ENCODE measurements at places on chromosomes 3 and 15.

DNA sequence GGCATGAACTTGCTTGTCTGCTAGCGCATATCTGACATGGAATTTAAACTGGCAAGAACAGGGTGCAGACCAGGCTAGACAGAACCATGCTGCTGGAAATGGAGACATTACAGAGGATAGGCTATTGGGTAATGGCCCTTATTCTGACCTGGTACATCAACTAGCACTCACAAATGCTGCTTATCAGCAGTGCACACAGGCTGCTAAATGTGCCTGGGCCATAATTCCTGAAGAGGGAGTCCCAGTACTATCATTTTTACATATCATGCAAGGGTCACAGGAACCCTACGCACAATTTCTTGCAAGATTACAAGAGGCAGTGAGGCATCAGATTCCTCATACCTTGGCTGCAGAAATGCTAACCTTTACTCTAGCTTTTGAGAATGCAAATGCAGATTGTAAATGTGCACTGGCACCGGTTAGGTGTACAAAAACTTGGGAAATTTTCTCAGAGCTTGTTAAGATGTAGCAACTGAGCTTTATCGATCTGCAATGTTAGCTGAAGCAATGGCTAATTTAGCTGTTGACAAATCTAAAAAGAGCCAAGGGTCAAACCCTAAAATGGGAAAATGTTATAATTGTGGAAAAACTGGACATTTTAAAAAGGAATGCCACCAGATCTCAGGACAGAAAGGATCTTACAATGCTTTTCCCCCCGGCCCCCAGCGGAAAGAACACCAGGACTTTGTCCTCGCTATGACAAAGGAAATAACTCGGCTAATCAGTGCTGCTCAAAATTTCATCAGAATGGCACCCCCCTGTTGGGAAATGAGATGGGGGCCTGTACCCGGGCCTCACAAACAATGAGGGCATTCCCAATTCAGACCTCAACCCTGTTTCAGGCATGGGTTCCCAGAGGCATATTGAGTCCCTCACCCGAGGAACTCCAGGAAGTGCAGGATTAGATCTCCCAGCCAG is 21.1 kb downstream of the CCRL2 start:
- H3K27ac ChIP-seq: no peak overlapping the region
- peaks cover 27% of the 10 kb centered on the region for H3K36me3 ChIP-seq
- peaks cover 6% of the 10 kb centered on the region for H3K27me3 ChIP-seq
- H3K4me1 ChIP-seq: 0 out of 2 replicates have a peak, but pooled peaks cover 3% of the 10 kb centered on the region
- no peak overlapping the region for H3K4me3 ChIP-seq
- DNase-seq: no peak

- H3K36me3 ChIP-seq: no peaks in the 10 kb centered on the region
- H3K4me3 ChIP-seq: no peak overlapping the region
- no peak for DNase-seq
- peaks cover 4% of the 10 kb centered on the region for H3K4me1 ChIP-seq
- no peaks in the 10 kb centered on the region for H3K27me3 ChIP-seq
- no peak overlapping the region for H3K27ac ChIP-seq
Observed at GRCh38 chr3:57983734-57984518, 24.3 kb upstream of the FLNB start.

- peak within 1 kb of the TSS; percentile 97 for H3K27ac ChIP-seq
- H3K27me3 ChIP-seq: no peaks in the 10 kb centered on the region
- H3K4me3 ChIP-seq: peak within 1 kb of the TSS; percentile 95
- peaks cover 40% of the 10 kb centered on the region for H3K4me1 ChIP-seq
- H3K36me3 ChIP-seq: peaks cover 23% of the 10 kb centered on the region
- peak; percentile 87 for DNase-seq
Observed at GRCh38 chr15:90265271-90266060, at the start of gene NGRN. Gene NGRN, plus strand, starts transcription at chr15:90265672. Its CDS starts 41 bp downstream, at chr15:90265713.

GRCh38 chr3:170357176-170358041 is at the start of gene SKIL:
Gene SKIL, plus strand, starts transcription at chr3:170357715. Its CDS starts 2,617 bp downstream, at chr3:170360332.
- H3K4me3 ChIP-seq: peak within 1 kb of the TSS; percentile 94
- peaks cover 37% of the 10 kb centered on the region for H3K36me3 ChIP-seq
- DNase-seq: peak; percentile 96
- no peaks in the 10 kb centered on the region for H3K27me3 ChIP-seq
- peak within 1 kb of the TSS; percentile 98 for H3K27ac ChIP-seq

- DNase-seq: no peak
- peaks cover 3% of the 10 kb centered on the region for H3K36me3 ChIP-seq
- H3K27me3 ChIP-seq: no peaks in the 10 kb centered on the region
Observed at GRCh38 chr3:175741951-175742350, 882.8 kb downstream of the NAALADL2 start.

GRCh38 chr3:174776123-174776522 is 83.0 kb upstream of the NAALADL2 start:
- no peaks in the 10 kb centered on the region for H3K27me3 ChIP-seq
- DNase-seq: no peak
- no peak overlapping the region for H3K4me3 ChIP-seq
- H3K36me3 ChIP-seq: no peaks in the 10 kb centered on the region
- peaks cover 8% of the 10 kb centered on the region for H3K4me1 ChIP-seq

DNA sequence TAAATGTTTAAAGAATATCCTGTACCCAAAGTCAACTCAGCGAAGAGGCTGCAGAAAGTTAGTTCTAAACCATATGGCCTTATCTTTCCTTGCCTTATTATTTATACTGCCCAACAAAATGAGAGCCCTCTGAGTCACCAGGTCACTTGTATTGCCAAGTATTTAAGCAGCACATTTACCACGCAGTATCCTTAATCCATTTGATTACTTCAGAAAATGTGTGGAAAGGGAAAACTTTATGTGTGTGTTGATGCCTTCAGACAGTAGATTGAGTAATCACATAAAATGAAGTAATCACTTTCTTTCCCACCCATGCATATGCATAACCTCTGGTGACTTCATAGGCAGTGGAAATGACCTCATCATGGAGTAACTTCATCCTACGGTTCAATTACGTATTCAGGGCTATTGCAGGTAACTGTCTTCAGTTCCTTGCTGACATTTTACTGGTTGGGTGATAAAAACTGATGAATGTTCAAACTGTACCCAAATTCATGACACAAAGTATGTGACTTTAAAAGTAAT is 7.5 kb upstream of the CADPS start:
- no peaks in the 10 kb centered on the region for H3K27me3 ChIP-seq
- peaks cover 55% of the 10 kb centered on the region for H3K4me1 ChIP-seq

DNA sequence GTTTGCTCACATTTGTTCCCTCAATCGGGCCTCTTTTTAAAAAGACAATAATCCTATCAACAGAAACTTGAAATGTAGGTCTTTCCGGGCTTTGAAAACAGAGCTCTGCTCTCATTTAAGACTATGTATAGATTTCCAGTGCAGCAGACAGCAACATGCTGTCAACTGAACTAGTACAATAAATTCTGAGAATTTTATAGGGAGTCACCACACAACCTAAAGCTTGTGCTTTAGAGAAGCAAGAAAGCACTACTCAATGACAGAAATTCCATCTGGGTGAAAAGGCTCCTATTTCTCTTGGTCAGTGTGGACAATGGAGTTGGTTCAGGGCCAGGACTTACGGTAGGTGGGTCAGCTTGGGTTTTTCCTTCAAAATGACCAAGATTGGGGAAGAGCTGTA is 583.5 kb downstream of the ROBO1 start:
- H3K4me3 ChIP-seq: no peak overlapping the region
- no peaks in the 10 kb centered on the region for H3K36me3 ChIP-seq
- no peak overlapping the region for H3K27ac ChIP-seq
- no peaks in the 10 kb centered on the region for H3K27me3 ChIP-seq
- DNase-seq: no peak

DNA sequence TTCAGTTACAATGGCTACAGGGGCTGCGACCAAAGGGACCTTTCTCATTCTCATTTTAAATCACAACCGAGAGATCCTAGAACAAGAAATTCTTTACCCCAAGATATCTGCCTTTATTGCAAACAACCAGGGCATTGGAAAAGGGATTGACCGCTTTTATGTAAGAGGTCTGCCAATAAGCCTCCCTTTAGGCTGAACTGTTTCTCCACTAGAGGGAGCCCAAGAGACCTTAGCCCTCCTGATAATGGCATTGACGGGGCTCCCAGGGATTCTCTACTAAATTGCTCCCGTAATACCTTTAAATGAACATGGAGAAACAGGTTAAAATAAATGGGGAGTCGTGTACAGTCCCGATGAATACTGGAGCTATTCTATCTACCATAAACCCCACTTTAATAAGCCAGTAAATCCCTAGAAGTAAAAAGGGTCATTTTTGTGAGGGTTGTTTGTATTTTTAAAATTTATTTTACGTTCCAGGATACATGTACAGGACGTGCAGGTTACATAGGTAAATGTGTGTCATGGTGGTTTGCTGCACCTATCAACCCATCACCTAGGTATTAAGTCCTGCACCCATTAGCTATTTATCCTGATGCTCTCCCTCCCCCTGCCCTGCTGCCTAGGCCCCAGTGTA is 7.5 kb upstream of the IGSF10 start:
- H3K27ac ChIP-seq: 0 out of 2 replicates have a peak overlapping the region, but pooled peaks have one; percentile 43
- peak; percentile 48 for DNase-seq
- H3K27me3 ChIP-seq: no peaks in the 10 kb centered on the region
- H3K4me3 ChIP-seq: no peak overlapping the region
- no peaks in the 10 kb centered on the region for H3K36me3 ChIP-seq

GRCh38 chr15:48636511-48636910 is 9.0 kb downstream of the FBN1 start:
- H3K4me3 ChIP-seq: no peak overlapping the region
- H3K27ac ChIP-seq: no peak overlapping the region

DNA sequence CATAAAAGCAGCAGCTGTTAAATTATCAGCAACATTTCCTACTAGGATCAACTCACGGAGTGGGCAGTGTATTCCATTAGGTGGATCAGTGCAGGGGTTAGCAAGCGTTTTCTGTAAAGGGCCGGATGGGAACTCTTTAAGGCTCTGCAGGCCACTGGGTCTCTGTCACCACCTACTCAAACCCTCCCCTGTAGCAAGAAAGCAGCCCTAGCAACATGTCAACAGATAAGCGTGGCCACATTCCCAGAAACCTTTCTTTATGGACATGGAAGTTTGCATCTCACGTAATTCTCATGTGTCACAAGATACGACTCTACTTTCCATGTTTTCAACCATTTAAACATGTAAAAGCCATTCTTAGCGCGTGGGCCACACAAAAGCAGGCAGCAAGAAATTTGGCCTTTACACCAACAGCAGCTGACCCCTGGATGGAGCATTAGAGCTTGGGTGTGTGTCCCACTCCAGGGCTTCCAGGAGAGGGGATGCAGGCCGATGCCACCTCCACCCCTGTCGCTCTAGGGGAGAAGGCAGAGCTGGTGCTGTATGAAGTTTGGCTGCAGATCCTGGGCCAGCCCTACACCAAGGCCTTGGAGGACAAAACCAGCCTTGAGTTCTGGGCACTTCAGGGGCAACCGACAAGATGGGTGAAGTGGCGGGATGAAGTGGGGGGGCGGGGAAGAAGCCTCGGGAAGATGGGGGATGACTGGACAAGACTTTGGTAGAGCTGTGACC is 48.2 kb upstream of the CSPG4 start:
- H3K27me3 ChIP-seq: peaks cover 3% of the 10 kb centered on the region
- no peak for DNase-seq
- H3K36me3 ChIP-seq: no peaks in the 10 kb centered on the region
- peak overlapping the region; percentile 82 for H3K27ac ChIP-seq
- H3K4me1 ChIP-seq: peaks cover 25% of the 10 kb centered on the region
- no peak overlapping the region for H3K4me3 ChIP-seq

- 0 out of 2 replicates have a peak, but pooled peaks cover 3% of the 10 kb centered on the region for H3K4me1 ChIP-seq
- peak overlapping the region; percentile 17 for H3K27ac ChIP-seq
- H3K36me3 ChIP-seq: peaks cover 4% of the 10 kb centered on the region
- no peak for DNase-seq
Observed at GRCh38 chr3:73394240-73394639, 230.5 kb downstream of the PDZRN3 start.

GRCh38 chr15:84888639-84889038 is 4.2 kb downstream of the SLC28A1 start:
- H3K27me3 ChIP-seq: no peaks in the 10 kb centered on the region
- peaks cover 4% of the 10 kb centered on the region for H3K4me1 ChIP-seq
- H3K27ac ChIP-seq: no peak overlapping the region
- DNase-seq: no peak
- no peaks in the 10 kb centered on the region for H3K36me3 ChIP-seq

GRCh38 chr3:58900386-58900785 is 149.4 kb downstream of the CFAP20DC start:
- no peak overlapping the region for H3K4me3 ChIP-seq
- H3K27ac ChIP-seq: no peak overlapping the region
- peaks cover 18% of the 10 kb centered on the region for H3K36me3 ChIP-seq
- DNase-seq: no peak
- peaks cover under 1% of the 10 kb centered on the region for H3K27me3 ChIP-seq
- H3K4me1 ChIP-seq: peaks cover 15% of the 10 kb centered on the region

DNA sequence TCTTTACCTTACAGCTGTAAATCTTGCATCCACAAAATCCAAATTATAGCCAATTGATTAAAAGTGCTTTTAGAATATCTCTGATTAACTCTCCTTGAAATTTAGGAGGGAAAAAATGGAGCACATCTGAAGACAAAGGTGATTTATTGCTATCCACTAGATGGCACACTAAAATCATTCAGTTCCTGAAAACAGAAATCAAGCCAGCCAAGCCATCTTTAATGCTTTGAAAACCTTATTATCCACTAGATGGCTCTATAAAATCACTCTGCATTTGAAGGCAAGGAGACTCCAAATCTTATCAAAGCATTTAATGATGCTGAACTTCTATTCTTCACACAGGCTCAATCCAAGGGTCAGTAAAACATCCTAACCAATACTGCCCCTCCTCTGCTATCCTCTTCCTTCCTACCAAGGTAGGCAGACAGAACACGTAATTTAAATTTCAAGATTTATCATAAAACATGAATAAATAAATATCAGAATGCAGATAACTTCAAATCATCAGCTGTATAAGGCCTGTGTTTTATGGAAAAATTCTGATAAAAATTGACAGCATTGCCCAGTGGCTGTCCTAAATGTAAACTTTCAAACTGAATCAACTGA is 48.4 kb downstream of the GOLIM4 start:
- H3K36me3 ChIP-seq: peaks cover 10% of the 10 kb centered on the region
- no peak for DNase-seq
- peaks cover 25% of the 10 kb centered on the region for H3K4me1 ChIP-seq
- H3K27me3 ChIP-seq: no peaks in the 10 kb centered on the region

- H3K36me3 ChIP-seq: no peaks in the 10 kb centered on the region
- H3K4me1 ChIP-seq: peaks cover 18% of the 10 kb centered on the region
- H3K4me3 ChIP-seq: no peak overlapping the region
- no peak overlapping the region for H3K27ac ChIP-seq
Observed at GRCh38 chr3:140854961-140855360, 86.7 kb upstream of the SLC25A36 start.

- DNase-seq: no peak
- H3K4me3 ChIP-seq: no peak overlapping the region
- H3K36me3 ChIP-seq: no peaks in the 10 kb centered on the region
- no peaks in the 10 kb centered on the region for H3K27me3 ChIP-seq
- peaks cover 11% of the 10 kb centered on the region for H3K4me1 ChIP-seq
Observed at GRCh38 chr3:107953722-107954121, 137.1 kb downstream of the CD47 start.

GRCh38 chr3:37935756-37936666 is 54.6 kb upstream of the VILL start:
- peaks cover 23% of the 10 kb centered on the region for H3K4me1 ChIP-seq
- H3K27me3 ChIP-seq: no peaks in the 10 kb centered on the region
- H3K36me3 ChIP-seq: no peaks in the 10 kb centered on the region
- H3K27ac ChIP-seq: peak overlapping the region; percentile 49
- no peak for DNase-seq
- H3K4me3 ChIP-seq: no peak overlapping the region
